ENCODE measurements at places on chromosomes 4 and X.

DNA sequence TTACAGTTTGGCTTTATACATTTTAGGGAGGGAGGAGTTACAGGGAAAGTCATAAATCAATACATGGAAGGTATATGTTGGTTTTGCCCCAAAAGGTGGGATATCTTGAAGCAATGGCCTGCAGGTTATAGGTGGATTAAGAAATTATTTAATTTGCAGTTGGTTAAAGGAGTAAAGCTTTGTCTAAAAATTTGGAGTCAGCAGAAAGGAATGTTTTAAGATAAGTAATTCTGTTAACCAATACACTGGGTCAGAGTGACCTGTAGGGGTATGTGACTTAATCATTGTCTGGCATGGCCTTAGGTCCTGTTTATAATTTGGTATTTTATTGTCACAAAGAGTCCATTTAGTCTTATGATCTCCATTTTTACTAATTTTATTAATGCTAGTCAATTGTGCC is 115.0 kb downstream of the AGTR2 start:
- no peak for DNase-seq

- no peak for DNase-seq
Measured at GRCh38 chrX:7117587-7117986, 29.9 kb upstream of the STS start.

- no peak for DNase-seq
Measured at GRCh38 chrX:55794405-55794804, 76.9 kb downstream of the RRAGB start.

GRCh38 chr4:90002441-90003062 is 107.9 kb downstream of the MMRN1 start:
- no peak for DNase-seq

- DNase-seq, result no peak
Measured at GRCh38 chr4:15936495-15936894, 2.0 kb downstream of the FGFBP1 start.

All from stimulated activated CD4-positive, alpha-beta T cell treated with anti-CD3 and anti-CD28 coated beads, Interleukin-4, amount 100 ng/mL, for 4 hours (primary cell).